A549 (cell line): ENCODE measurements at places on chromosomes 7 and 10.

DNA sequence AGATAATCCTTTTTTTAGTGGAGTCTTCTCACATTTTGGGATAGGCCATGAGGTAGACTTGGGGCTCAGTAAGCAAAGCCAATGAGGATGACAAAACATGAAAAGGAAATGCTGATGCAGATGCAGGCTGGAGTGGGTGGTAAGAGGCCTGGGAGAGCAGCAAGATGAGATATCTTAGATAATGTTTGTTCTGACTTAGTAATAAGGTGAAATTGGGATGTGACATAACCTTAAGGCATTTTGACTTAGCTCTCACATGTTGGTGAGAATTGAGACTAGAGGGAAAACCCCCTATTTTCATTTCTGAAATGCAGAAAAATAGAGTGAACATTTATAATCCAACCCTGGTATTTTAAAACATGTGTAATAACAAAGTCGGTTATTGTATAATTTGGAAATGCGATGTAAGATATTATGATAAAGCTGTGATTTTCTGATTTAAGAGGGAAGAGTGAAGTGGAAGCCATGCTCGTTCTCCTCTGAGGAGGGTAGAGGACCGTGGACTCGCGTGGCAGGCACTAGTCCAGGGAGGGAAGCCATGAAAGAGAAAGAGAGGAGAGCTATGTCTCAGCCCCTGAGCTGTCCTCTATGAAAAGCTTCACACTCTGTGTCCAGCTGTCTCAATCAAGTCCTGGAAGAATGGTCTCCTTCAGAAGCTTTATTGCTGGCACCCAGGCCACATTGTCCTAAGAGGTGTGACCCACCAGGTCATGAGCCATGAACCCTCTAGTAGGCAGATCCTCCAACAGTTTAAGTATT lies 57.3 kb downstream of the ST7 start:
- DNase-seq, result no peak

GRCh38 chr10:75051308-75051707 lies 60.1 kb upstream of the SAMD8 start:
- no peak for DNase-seq

GRCh38 chr10:102324061-102324460 lies 71.4 kb upstream of the NFKB2 start:
- DNase-seq, result no peak

GRCh38 chr10:78925800-78926319 lies 142.9 kb upstream of the ZMIZ1 start:
- DNase-seq, result peak; percentile 33

DNA sequence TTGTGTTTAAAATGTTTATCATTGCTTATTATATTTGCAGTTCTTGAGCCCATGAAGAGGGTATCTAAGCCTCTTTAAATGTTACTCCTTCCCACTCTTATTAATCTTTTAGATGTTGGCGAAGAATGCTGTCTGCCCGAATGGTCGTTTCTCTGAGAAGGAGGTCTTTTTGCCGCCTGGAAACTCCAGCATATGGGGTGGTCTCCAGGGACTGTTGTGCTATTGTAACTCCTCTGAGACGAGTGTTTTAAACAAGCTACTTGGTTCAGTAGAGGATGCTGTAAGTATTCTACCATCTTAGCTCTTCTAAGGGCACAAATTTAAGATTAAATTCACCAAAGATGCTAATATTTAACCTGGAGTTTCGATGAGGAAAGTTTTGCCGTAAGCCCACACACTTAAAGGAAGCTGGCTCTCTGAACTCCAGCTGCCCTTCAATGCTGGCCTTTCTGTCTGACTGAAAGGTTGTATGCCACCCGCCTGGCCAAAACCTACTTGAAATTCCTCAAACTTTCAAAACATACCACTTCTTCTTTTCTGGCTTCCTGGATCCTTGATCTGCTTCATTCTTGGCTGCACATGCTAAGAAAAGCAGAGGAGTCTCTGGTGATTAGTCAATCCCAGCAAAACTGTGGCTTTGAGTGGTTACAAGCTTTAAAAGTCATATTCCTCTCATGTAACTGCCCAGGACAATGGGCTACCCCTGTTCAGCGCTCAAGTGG lies 74.7 kb downstream of the ABCA13 start:
- DNase-seq, result no peak

DNA sequence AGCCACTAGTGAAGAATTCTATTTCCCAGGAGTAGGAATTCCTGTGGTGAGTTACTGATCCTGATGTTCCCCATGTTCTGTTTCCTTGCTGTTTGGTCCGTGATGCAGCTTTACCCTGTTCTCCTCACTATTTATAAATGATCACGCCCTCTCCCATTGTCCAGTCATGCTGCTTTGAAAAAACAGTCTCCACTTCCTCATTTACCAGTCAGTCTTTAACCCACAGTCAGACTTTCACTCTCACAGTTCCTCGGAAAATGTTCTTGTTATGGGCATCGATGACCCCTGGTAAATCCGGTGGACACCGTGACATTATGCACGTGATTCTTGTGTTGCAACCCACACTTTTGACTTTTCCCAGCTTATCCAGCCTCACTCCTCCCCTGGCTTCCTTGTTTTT lies 14.4 kb downstream of the SCIN start:
- DNase-seq, result peak; percentile 70

GRCh38 chr10:104100795-104101194 lies 15.1 kb upstream of the COL17A1 start:
- no peak for DNase-seq

DNA sequence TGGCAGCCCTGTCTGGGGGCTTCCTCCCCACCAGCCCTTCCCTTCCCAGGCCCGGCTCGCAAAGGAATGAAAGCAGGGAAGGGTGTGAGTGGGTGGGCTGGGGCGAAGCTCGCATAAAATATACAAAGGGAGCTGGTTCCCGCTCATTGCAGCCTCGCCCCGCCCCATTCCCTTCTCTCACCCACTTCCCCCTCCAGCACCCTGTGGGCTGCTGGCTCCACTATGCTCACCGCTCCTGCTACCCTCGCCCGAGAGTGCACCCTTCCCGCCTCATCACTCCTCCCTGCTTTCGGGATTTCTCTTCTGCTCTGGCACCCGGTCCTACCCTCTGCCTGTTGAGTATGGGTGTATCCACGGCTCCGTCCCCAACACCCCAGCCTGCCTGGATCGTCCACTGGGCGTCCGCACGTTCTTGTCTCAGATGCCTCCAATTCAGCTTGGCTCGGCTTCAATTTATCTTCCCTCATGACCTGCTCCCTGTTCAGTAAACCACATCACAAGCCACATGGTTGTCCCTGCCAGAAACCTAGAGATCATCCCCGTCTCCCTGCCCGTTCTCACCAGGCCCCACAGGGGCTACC lies 14.4 kb upstream of the TTYH3 start:
- DNase-seq, result no peak

DNA sequence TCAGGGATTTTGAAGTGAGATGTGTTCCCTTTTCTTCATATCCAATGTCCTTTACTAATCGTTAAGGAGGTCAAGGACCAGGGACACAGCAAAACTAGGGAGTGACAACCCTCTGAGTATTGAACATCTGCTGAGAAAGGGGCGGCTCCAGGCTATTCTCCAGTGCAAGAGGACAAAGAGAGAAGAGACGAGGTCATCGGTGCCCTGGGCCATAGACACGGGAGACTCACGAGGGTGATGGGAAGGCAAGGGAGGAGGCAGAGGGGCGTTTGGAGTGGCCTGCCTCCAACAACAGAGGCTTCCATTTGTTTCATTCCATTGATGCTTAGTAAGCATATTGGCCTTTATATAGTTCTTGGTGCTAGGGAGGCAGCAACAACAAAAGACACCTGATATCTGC lies 268.4 kb downstream of the CXCL12 start:
- no peak for DNase-seq

DNA sequence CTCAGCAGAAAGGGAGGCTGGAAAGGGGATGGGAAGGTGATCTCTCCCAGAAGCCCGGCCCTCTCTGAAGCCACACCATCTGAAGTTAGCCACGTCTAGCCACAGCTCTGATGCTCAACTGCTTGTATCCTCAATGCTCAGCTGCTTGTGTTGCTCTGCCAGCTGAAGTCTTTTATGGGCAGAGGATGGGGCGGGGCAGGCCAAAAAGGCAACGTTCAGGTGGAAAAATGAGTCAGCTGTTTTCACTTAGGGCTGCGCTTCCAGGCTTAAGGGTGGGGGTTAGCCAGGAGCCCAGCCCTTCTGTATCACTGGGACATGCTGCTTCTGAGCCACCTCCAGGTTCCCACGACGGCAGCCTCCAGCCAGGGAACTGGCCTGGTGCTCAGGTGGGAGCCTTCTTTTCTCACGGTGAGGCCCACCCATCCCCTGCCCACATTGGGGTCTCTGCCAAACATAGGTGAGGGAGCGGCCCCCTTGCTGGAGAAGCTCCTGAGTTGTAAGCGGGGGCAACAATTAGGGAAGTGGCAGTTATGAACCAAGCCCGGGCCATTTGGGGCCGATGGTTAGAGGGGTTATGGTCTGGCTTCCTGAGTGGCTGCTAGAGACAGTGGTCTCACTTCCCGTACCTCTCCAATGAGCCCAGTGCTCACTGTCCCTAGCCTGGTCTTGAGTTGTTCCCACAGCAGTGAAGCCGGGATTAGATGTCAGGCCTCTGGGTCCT lies 44.9 kb upstream of the CNPY1 start:
- no peak for DNase-seq

GRCh38 chr7:115572111-115572510 lies 458.5 kb downstream of the TFEC start:
- DNase-seq, result no peak

- no peak for DNase-seq
Measured at GRCh38 chr10:96889415-96890171, 57.5 kb downstream of the LCOR start.

DNA sequence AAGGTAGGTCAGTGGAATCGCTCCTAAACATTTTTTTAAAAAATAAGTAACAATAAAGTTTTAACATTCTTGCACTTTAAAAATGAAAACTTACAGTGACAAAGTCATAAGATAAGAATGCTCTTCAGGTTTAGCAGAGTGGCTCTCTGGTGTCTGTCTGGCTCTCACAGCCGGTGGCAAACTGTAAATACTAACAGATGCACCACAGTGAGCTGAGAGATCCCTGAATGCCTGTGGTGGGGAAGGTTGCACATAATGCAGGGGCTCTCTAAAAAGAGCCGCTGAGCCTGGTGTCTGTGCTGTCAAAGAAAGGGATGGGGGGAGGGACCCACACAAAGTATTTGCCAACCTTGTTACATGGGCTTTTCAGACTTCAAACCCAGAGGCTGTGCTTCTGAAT lies 498.3 kb downstream of the CCSER2 start:
- no peak for DNase-seq

GRCh38 chr10:118042336-118042735 lies 4.4 kb downstream of the RAB11FIP2 start:
- no peak for DNase-seq

- no peak for DNase-seq
Measured at GRCh38 chr7:77202481-77202976, 2.9 kb upstream of the FGL2 start.

- DNase-seq, result no peak
Measured at GRCh38 chr7:12570168-12570533, 369 bp upstream of the SCIN start.

- no peak for DNase-seq
Measured at GRCh38 chr10:30829901-30830300, 200.3 kb upstream of the LYZL2 start.

DNA sequence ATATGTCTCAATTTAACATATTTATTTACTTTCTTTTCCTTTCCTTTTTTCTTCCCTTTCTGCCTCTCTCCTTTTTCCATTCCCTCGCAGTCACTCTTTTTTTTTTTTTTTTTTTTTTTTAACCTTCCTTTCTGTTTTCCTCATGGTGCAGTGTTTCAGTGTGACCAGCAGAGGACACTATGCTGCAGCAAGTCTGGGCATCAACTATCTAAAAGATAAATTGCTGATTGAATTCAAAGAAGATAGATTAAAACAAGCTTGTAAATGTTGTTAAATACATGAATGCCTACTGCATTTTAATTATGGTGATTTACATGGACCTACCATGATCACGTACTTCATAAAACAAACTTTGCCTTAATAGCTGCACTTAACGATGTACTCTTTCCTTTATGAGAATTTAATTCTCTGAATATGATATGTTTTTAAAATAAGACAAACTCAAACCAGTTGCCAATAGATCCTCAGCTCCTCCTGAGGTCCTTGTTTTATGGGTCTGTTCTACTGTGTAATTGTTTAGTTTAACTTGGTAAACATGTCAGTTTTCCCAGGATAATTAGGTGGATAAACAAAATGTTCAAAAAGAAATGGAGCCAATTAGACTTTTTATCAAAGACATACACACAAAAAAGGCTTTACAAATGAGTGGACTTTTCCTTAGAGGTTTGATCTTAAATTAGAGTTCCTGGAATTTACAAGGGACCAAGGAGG lies 101.0 kb upstream of the AGR3 start:
- DNase-seq, result peak; percentile 60

GRCh38 chr10:114508376-114508775 lies 104.1 kb upstream of the AFAP1L2 start:
- no peak for DNase-seq

GRCh38 chr10:127918572-127918971 lies 11.7 kb downstream of the PTPRE start:
- DNase-seq, result no peak

GRCh38 chr7:140229591-140230515 lies 53.1 kb upstream of the KDM7A start:
- DNase-seq, result no peak

DNA sequence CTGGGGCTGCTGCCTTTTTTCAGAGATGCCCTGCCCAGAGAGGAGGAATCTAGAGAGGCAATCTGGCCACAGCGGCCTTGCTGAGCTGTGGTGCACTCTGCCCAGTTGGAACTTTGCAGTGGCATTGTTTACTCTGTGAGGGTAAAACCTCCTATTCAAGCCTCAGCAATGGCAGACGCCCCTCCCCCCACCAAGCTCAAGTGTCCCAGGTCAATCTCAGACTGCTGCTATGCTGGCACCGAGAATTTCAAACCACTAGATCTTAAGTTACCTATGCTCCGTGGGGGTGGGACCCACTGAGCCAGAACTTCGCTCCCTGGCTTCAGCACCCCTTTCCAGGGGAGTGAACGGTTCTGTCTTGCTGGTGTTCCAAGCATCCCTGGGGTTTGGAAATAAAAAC lies 77.2 kb downstream of the EXOC4 start:
- no peak for DNase-seq

DNA sequence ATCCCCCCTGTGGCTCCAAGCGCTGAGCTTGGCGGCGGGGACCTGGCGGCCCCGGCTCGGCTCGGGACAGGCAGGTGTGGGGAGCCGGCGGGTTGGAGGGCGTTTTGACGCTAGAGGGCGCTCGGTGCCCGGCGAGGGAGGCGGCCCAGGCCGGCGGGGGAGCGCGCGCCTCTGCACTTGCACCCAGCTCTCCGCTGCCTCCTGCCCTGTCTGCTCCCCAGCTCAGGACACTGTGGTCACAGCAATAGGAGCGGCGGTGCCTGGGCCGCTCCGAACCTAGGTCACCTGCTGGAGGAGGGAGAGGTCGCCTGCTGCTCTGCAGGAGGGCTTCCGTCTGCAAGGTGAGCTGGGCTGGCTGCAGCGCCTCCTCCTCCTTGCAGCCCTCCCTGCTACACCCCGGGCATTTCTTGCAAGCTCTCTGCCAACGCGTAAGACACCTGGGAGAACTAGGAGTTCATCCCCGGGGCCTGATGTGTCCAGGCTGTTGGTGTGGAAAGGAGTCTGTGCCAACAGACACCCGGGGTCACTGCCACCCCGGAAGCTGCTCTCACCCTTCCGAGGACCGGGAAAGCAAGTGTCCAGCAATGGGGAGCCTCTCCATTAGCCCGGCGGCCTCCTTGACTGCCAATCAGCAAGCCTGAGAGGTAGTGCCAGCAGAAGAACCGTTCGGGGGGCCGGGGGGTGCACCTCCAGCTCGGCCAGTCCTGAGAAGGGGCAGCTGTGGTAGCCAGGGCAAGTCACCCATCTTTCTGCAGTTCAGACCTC lies 620.4 kb downstream of the GALNT17 start:
- DNase-seq, result peak; percentile 38

- no peak for DNase-seq
Measured at GRCh38 chr7:36562121-36562520, 162.2 kb downstream of the AOAH start.
